RWPE1 (cell line): ENCODE measurements at places on chromosomes 3 and 15.

DNA sequence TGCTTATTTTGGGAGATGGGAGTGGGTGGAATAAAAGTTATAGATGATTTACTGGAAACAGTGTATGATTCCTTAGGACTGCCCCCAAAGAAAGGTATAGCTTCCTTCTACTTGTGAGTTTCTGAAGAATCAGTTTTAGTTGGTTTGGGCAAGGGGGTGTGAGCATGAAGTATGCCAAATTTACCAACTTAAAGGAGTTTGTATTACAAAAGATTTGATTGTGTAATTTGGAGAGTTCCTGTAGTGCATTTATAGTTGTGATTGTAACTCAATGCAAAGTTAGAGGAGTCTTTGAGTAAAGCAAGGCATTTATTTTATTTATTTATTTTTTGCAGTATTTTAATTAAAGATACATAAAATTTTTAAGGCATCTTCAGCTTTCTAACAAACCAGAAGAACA is 42.8 kb downstream of the TSC22D2 start:
- DNase-seq, result no peak

GRCh38 chr3:122679085-122679881 is 1.4 kb upstream of the PARP14 start:
- peak; percentile 61 for DNase-seq

GRCh38 chr3:69997631-69998307 is 1.8 kb upstream of the SAMMSON start:
- no peak for DNase-seq

- no peak for DNase-seq
Measured at GRCh38 chr3:190044142-190044541, 76.6 kb downstream of the P3H2 start.

DNA sequence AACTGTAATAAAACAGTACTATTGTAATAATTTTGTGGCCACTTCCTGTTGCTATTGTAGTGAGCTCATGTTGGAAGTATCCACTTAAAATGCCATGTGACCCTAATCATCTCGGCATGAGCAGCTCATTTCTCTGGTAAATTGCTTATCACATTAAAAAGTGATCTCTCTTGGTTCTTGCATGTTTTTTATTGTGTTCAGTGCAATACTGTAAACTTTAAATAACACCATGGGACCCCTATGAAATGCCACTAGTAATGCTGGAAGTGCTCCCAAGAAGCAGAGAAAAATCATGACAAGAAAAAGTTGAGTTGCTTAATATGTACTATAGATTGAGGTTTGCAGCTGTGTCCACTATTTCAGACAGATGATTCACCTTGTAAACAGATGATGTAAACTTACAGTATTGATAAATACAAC is 45.6 kb downstream of the NMD3 start:
- DNase-seq, result peak; percentile 27

DNA sequence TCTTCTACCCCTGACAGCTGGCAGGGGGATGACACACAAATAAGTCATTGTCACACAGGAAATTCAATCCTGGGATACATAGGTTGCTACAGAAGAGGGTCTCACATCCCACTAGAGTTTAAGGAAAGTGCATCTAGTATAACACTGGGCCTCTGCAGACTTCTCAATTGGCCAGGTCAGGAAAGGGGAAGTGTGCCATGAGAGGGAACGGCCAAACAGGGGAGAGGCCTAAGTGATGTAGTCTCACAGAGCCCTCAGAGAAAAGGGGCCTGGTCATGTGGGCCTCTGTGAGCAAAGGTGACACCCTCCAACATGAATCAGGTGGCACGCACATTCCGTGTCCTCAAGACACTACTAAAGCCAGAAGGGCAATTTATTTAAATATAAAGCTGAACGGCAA is 11.2 kb downstream of the ZXDC start:
- no peak for DNase-seq

- DNase-seq, result no peak
Measured at GRCh38 chr3:128620268-128620691, 30.3 kb downstream of the RPN1 start.

DNA sequence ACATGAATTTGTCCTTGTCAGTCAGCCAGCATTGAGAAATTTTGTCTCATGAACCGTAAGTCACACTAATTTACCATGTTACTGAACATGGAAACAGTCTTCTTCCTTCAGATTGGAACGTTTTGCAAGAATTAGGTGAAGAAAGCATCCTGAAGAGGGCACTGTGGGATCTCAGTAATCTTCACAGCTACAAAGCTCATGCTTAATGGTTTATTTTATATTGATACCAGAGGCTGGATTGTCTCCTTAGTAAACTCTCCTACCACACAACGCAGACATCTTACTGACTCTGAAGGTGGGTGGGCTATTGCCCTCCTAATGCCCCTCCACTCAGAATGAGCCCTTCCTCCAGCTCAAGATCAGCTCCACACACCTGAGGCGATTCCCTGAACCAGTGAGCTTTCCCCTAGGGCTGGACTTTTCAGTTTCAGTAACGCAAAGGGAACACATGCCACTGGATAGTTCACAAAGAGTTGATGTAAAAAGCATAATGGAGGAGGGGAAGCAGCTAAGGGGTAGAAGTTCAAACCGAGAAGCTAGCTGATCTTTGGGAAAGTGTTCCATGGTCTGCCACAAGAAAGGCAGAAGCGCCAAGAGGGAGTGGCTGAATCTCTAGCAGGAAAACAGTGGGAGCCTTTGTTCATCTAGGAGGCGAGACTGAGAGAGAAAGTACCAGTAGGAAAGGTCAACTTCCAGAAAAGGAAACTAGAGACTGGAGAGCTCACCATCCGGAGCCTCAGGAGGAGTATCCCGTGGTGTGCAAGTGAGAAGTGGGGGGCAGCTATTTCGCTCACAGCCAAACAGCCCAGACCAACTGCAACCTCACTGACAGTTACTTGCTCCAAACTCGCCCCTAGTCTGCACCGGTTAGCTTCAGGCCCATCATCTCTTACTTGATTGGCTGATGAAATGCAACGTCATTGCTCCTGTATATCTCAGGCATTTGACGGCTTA is at the start of gene SLC9C1:
TSS of gene SLC9C1 (minus strand) at position 849 of the 954 bp plus-strand sequence. CDS start 7,425 bp downstream, outside the sequence.
- peak; percentile 23 for DNase-seq

DNA sequence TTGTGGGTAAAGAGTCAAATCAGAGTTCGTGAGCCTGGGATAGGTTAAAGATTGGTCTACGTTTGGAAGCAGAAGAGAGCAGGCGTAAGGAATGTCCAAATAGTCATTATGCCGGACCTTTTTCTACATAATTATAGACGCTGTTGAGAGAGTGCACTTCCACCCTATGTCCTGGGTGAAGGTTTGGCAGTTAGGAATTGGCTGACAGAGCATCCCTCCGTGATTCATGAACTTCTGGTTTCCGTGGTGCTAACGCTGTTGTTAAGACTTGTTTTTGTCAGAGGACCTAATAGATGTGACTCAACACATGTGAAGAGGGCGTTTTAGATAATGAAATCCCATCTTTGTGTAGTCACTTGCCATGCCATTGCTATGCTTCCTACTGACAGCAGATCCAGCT is 1.1 kb downstream of the EAF1 start:
- DNase-seq, result peak; percentile 71

DNA sequence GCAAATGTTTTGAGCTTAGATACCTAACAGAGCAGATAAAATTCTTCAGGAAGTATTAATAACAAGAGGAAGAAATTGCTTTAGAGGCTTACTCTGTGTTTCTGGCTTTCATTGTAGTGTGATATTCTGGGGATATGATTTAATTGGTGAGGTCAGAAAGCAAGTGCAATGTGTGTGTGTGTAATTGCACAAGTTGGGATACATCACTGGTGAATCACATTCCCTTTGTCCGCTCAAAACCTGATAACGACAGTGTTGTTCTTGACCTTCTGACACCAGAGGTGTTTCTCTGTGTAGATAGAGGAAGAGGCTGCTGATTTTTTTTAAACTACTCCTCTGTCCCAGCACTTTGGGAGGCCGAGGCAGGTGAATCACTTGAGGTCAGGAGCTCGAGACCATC is 161.1 kb downstream of the CACNA2D3 start:
- DNase-seq, result no peak

- DNase-seq, result no peak
Measured at GRCh38 chr3:8762607-8763377, 6.6 kb downstream of the OXTR start.

GRCh38 chr15:43125100-43125661 is 8.2 kb upstream of the TMEM62 start:
- DNase-seq, result no peak

DNA sequence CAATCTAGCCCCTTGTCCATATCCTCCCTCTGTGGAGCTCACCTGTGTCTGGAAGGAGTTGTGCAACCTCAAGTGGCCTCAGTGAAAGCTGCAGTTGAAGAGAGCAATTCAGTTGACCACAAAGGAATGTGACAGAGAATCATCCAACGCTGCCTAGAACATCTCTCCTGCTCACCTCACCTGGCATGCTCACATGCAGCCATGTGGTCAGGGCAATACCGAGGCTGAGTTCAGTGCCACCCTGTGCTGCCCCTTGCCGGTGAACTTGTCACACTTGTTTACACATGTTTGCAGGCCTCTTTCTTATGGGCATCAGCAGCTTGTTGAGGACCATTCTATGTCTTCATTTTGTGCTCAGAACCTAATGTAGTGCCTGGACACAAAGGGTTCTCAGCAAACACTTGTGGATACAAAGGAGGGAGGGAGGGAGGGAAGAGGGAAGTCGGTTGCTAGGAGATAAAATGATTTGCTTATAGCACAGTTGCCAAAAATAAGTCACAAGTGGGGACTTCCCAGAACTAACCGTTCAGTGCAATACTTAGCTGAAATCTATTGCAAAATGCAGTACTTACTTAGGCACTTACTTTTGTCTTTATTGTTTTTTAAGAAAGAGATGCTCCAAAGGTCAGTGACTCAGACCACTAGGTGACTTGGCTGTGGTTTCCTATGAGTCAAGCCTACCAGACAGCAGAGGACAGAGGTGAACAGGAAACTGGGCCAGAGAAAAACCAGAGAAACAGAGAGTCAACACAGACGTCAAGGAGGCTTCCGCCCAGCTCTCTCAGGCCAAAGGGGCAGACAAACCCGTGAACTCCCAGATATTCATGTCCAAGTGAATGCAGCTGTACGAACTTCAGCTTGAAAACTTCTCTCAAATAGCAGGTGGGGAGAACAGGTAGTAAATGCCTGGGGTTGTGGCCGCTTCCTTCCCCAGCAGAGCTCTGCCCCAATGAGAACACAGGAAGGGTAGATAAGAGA is 227.8 kb upstream of the CTNNB1 start:
- DNase-seq, result peak; percentile 72

DNA sequence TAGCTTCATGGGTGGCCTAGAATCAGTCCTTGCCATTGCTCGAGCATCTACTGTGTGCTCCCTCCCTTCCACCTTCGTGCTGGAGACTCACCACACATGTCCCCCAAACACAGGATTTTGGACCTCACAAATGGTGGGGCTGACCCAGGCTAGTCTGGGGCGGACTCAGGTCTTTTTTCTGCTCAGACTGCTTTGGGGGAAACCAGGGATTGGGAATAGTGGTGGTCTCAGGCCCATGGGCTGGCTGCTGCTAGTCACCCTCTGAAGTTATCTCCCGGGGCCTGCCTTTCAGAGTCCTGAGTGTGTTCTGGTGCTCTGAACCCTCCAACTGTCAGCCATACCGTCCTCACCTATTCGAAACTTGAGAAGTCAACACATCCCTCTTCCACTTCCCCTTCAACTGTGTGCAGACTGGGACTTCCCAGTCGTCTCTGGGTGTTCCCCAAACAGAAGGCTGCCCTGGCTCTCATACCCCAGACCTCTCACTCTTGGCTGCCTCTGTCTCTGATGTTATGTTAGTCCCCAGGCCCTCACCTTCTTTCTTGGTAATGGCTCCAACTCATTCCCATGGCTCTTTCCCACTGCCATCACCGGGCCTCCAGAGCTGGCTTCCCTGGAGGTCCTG is 46.0 kb downstream of the PPCDC start:
- no peak for DNase-seq

DNA sequence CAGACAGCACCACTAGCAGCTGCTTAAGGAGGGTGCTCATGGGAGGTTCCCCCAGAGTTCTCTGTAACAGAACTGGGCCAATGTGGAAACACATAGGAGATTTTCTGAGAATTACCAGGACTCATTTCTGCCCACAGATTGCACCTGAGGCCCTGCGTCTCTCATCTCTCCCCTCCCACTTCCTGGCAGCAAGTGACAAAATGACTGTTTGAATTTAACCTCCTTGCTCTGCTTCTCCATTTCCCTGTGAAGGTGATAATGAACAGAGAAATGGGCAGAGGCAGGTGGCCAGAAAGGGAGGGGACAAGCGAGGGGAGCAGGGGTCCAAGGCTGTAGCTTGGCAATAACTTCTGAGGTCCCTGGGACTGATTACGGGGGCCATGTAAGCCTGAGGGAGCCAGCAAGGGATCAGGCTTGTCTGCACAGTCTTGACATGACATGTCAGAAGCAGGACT is 8.0 kb downstream of the EPHB1 start:
- no peak for DNase-seq

- peak; percentile 8 for DNase-seq
Measured at GRCh38 chr3:24773798-24774197, 279.1 kb upstream of the THRB start.

- no peak for DNase-seq
Measured at GRCh38 chr15:26806151-26806550, 33.3 kb upstream of the GABRB3 start.

DNA sequence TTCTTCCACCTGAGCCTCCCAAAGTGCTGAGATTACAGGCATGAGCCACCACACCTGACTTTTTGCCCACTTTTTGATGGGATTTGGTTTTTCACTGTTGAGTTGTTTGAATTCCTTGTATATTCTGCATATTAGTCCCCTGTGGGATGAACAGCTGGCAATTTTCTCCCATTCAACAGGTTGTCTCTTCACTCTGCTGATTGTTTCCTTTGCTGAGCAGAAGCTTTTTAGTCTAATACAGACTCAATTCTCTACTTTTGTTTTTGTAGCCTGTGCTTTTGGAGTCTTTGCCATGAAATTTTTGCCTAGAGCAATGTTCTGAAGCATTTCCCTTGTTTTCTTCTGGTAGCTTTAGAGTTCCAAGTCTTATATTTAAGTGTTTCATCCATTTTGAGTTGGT is 62.7 kb upstream of the MFGE8 start:
- no peak for DNase-seq

- DNase-seq, result no peak
Measured at GRCh38 chr3:151452841-151453240, 8.0 kb downstream of the IGSF10 start.

- DNase-seq, result no peak
Measured at GRCh38 chr3:193842832-193843473, 249.9 kb downstream of the OPA1 start.

DNA sequence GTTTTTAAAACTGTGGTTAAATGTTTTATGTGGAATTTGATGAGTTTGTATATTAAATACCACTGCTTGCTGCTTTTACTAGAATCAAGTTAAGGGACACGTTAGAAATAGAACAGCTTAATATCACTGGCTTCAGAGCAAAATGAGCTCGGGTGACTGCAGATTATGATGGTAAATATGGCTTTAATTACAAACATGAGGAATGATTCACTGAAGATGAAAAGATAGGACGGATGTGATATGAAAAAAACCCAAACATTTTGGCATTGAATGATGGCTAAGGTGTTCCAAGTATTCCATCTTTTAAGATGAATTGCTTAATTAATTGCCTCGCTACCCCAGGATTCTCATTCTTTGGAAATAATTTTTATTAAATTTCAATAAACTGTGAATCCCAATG is 33.7 kb downstream of the SLC24A1 start:
- no peak for DNase-seq
